Stomach (tissue), 19 donors: ENCODE measurements at places on chromosomes 5 and 9. TPM values are rescaled to one million over a fixed set of nuclear protein-coding genes. Genes with fewer than 3 reads are reported as not detected.
A peak's percentile ranks its signal among the peaks of the same experiment; 100 is the strongest.

DNA sequence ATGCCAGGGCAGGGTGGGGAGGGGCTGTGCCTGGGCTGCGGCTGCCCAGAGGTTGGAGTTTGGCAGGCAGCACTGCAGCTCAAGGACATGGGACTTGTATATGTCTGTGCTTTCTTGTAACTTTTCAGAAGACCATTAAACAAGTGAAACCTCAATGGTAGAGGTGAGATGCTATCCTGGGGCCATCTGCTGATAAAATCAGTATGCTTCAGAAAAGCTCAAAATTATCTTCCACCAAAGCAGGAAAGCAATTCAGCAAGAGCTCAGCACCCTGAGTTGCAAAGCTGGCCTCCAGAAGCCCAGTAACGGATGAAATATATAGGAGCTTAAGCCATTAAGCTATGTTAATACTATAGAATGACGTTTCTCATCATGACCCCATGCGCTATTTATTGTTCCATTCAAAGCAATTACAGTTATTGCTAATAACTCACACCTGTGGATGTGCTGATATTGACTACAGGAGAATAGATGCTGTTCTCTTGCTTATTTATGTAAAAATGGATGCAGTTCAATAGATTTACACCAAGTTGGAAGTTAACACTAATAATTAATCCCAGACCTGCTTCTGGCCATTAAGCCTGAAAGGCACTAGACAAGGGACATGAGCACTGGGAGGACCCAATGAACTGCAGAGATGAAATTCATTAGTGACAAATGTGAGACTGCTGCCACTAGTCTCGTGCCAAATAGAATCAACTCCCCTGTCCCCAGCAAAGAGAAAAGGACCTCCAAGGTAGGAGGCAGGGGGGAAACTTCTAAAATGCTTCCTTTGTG, 316.3 kb upstream of the PANK3 start:
- no peak for DNase-seq

- DNase-seq, result peak; percentile 56
Observed at GRCh38 chr9:95459178-95459577, 57.6 kb downstream of the PTCH1 start.

GRCh38 chr9:87567001-87567400, 69.3 kb downstream of the DAPK1 start:
- DNase-seq, result peak; percentile 68

DNA sequence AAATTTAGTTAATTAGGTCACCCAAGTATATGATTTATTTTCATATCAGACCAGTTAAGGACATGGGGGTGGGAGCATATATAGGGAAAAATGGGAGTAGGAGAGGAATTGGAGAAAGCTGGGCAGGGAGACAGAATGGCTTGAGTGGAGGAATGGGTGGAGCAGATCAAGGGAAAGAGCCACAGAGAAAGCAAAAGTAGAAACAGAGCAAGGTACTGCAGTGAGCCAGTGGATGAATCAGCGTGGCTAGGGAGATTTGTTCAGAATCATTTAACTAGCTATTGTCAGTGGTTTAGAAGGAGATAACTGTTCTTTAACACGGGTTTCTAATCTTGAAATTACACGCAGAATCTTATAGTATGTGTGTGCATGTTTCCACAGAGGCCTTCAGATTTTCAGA, 37.4 kb downstream of the SNX24 start:
- no peak for DNase-seq

DNA sequence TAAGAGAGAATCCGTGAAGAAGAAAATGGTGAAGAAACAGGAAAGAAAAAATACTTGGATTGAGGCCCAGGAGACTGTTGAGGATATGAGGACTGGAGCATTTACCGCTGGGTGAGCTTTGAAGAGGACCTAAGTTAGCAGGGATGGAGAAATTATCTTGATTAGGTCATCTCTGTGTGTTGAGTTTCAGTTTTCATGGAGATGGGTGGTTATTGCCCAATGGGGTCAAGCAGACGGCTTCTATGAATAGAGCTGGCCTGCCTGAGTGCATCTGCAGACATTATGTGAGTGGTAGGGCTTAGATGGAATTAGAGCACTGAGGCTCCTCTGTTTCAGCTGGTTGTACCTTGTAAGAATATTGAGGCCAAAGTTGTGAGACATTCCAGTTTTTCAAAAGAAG, 245.4 kb upstream of the FBXL7 start:
- no peak for DNase-seq

DNA sequence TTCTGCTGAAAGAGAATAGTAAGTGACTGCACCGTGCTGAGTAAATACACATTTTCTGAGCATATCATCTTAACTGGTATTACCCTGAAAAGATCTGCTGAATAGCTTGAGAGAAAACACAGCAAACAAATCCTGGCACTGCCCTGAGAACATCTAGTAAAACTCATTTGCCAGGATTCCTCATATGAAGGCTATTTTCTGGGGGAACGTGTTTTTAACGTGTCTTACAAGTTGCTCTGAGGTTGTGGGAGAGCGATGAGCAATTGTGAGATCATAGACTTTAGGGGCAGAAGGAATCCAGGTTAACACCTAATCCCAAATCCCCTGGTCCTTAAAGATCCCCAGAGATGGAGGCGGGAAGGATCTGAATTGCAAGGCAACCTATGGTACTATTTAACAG, 331.9 kb upstream of the RFX3 start:
- no peak for DNase-seq

- DNase-seq, result peak; percentile 59
Observed at GRCh38 chr9:136023410-136024225, 62.4 kb upstream of the UBAC1 start.

- DNase-seq, result no peak
Observed at GRCh38 chr5:171755354-171755821, 30.2 kb upstream of the SMIM23 start.

DNA sequence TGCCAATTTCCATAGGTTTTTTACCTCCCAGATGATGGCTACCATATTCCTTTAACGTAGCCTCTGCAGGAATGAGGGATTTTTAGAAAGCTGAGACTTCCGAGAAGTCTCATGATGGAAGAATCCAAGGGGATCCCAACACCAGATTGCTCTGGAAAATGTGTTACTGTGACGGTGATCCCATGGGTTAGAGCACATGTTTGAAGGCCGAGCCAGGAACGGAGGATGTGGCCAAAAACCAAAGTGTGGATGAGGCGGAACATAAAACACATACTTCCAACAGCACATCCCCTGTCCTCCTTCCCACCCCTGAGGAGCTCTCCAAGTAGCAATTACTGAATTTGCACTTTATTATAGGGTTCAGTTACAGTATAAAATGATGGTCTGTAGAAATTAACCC, 82.6 kb downstream of the GPR21 start:
- no peak for DNase-seq

DNA sequence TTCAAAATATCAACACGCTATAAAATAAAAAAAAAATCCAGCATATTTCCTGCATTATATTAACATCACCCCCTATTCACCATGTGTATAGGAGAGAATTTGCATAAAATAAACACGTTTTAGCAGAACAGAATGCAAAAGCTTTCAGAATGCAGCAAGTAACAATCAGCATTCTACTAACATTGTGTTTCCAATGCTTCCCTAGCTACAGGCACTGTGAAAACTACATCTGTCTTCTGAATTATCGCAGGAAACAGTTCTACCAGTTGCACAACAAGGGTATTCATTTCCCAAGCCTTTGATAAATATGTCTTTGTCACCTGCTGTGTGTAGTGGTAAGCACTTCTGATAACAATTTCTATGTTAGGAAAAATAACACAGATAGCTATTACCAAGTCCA, 1015.8 kb downstream of the CDH18 start:
- peak; percentile 13 for DNase-seq

DNA sequence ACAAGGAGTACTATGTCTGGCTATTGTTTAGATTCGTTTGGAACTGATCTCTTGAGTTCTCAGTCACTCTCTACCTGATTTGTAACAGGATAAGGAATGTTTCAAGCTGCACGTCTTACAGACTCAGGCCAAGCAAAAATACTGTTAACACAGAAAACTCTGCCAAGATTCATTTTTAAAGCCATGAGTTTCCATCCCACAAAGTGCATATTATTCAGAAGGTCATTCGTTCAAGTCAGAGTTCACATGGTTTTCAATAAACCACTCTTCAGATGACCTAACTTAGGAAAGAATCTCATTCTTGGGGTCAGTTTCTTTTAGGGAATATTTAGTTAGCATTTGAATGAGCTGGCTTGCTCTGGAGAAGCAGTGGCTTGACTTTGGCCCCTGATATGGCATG, 49.3 kb downstream of the F2R start:
- DNase-seq, result no peak

NTNG2 gene
- total RNA-seq, result not detected

LHX3 gene
- total RNA-seq, result not detected

FGF10 gene
- total RNA-seq, result 31.2 TPM

AGXT2 gene
- total RNA-seq, result not detected

ARID3C gene
- total RNA-seq, result not detected

PRRT1B gene
- total RNA-seq, result 0.73 TPM
